Activated T-helper 9 cell treated with anti-CD3 and anti-CD28 coated beads, Interleukin-2, amount 50 U/mL, for 16 hours (primary cell): ENCODE measurements at places on chromosomes 5 and 9.

GRCh38 chr5:158910782-158911692, 188.7 kb downstream of the EBF1 start:
- DNase-seq = no peak

- DNase-seq = no peak
Measured at GRCh38 chr9:3677541-3677940, 151.7 kb upstream of the RFX3 start.

GRCh38 chr5:41967401-41967800, 42.3 kb downstream of the FBXO4 start:
- no peak for DNase-seq

DNA sequence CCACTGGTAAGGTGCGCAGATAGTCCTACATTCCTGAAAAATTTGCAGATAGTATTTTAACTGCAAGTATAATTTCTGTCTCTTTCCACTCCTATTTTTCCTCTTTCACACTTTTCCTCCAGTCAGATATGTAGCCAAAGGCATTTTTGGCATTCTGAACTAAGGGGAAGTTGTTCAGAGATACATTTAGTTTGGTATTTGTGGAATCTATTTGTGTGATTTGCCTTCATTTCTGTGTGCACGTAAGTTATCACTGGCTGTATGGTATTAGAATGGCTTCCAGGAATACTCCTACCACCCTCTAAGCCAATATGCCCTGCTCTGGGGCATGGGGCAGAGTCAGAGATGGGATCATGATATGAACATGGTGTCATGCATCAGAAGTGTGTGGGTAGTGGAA, 45.8 kb upstream of the GRAMD2B start:
- DNase-seq = no peak

DNA sequence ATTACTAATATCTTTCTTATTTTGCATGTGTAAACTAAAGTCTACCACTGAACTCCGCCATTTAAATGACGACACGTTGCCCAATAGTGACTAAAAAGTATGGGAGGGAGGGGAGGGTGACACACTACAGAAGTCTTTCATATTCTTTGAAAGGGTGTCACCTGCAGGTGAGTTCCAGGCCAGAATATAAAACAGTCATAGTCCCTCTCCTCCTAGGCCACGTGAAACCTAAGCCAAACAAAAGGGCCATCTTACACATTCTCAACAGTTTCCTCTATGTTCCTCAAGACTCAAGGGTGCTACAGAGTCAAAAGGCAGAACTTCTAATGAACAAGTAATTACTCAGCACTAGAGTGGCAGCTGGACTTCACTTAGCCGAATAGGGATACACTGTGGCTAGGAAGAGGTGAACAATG, 6.4 kb downstream of the CEMIP2 start:
- no peak for DNase-seq

- DNase-seq = no peak
Measured at GRCh38 chr5:175921061-175921730, 46.9 kb downstream of the THOC3 start.

- DNase-seq = no peak
Measured at GRCh38 chr9:131274674-131275331, 1.5 kb downstream of the FAM78A start.

DNA sequence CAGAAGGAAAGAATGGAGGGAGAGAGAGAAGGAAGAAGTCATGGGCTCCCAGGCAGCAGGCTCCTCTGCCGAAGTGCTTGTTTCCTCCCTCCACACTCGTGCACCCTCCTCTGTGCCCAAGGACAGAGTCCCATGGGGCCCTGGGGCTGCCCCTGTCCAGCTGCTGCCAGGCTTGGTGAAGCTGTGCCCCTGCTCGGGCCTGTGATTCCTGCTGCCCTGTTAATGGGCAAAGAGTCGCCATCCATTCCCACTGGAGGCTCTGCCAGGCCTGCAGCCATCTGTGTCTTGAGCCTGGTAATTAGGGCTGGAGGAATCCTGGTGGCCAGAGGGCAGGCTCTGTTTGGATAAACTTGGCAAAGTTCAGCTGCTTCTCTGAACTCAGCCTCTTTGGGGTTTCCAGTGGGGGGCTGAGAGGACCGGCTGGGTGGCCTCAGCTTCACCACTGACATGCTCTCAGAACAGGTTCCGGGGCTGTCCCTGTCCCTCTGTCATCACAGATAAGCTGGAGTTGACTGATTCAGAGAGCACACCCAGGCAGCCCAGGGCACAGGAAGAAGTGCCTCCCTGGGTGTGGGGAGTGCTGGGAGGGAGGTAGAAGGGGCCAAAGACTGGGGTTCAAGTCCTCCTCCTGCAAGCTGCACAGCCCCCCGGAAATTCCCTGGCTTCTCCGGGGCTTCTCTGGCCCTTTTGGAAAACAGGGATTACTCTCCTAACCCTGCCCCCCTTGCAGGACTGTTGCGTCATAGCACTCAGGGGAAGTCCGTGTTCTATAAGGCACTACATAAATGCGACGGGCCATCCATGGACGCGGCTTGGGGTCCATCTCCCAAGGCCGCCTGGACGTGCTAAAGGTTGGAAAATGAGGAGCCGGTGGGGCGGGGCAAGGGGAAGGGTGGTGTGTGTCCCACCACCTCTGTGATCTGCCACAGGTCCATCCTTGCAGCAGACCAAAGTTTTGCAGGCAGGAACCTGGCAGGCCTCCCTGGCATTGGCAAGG, 154.8 kb downstream of the PAX5 start:
- no peak for DNase-seq

GRCh38 chr5:173772384-173773059, 115.6 kb upstream of the CPEB4 start:
- no peak for DNase-seq

DNA sequence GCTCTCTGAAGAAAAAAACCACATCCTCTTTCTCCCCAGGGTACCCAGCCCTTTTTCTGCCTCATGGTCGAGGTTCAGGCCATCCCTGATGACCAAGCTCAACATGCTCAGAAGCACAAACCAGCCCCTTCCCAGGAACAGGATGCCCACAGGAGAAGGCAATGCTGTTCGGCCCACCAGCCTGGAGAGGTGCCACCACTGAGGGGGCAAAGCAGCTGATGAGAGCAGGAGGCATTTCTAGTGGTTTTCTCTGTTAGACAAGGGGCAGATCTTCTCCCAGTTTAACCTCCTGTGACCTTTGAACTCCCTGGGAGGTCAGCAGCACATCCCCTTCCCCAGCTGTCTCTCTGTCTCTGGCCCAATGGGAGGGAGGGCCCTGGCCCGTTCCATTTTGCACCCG, 73.0 kb downstream of the PAX5 start:
- DNase-seq = no peak

DNA sequence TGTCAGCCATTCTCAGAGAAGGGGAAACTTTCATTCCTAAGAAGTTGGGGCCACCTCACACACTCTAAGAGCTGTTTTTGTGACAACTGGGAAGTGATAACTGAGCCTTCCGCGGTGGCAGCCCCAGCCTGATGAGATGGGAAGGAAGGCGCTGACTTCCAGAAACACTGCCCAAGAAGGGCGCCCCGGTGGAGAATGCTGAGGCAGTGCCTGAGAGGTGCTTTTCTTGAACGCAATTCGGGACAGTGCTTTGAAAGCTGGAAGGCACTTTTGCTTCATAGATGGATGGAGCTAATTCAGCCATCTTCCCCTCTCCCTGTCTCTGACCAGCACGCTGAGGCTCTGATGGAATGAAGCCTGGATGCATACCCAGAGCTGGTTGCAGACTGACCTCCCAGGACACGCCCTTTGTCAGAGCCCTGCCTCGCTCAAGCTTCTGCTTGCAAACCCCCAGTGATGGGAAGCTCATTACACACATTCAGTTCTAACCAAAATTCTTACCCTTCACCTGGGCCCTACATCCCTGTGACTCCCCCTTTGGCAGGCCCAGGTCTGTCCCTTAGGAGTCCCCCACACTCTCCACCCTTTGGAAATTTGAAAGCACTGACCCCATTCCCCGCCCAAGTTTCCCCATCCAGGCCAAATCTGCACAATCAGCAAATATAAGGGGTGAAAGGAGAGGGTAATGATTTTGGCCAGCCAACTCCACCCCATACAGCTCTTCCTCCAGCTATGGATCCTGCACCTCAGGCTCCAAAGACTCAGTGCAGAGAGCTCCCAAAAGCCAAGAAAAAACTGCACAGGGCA, 66.6 kb upstream of the SLC25A51 start:
- no peak for DNase-seq

- no peak for DNase-seq
Measured at GRCh38 chr9:104286187-104286586, 192.1 kb downstream of the SMC2 start.

GRCh38 chr9:124306098-124306735, 48.5 kb downstream of the NEK6 start:
- no peak for DNase-seq

DNA sequence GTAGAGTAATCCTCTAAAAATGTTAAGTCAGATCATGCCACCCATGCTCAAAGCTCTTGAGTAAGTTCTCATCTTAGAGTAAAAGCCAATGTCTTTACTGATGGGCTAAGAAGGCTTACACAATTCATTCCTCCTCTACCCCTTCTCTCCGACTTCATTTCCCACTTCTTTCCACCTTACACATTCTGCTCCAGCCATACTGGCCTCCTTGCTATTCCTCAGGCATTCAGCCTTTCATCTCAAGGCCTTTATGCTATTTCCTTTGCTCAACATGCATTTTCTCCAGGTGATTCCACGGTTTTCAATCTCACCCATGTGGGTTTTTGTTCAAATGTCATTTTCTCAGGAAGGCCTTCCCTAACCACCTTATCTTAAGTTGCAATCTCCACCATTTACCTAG, 104.9 kb downstream of the MAP1B start:
- no peak for DNase-seq

DNA sequence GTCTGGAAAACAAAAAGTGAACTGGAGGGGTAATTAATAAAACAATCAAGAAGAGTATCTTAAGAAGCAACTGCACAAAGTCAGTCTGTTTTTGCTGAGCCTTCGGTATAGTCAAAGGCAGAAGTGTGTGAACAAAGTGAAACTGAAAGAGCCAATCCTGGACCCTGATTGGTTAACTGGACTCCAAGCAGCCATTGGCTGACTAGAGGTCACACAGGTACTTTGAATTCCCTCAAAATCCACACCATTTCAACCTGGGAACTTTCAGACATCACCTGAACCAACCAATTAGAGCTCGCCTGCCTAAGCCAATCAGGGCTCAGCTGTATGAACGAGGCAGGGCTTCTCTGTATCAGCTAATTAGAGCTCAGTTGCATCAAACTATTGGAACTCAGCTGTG, 286.7 kb downstream of the TLE4 start:
- DNase-seq = no peak

DNA sequence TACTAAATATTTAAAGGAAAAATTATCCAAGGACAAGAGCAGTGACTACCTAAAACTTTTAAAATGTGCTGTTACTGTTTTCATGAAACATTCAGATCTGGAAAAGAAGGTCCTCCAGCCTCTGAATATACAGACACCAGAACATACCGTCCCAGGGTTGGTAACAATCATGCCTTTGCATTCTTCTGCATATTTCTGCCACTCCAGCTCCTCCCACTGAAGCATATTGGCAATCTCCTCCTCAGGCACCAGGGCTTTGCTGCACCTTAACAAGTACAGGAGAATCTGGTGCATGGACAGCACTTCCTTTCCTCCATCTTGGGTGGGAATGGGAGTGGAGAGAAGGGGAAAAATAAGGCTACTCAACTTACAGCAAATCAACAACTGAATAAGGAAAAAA, 60.0 kb downstream of the DROSHA start:
- no peak for DNase-seq

DNA sequence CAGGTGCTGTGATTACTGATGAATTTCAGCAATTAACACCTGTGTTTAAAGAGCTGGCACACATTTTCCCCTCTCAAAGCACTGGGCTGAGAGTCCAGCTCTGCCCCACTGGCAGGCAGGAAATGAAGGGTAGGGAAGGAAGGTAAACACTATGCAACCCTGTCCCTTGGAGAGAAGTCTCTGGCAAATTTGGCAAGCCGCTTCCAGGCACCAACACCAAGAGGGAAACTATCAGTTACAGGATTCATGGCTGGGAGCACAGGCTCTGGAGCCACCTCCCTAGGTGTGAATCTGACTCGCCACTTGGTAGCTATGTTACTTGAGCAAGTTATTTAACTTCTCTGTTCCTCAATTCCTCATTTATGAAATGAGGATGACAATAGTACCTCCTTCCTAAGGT, 3.3 kb downstream of the ANKS6 start:
- no peak for DNase-seq

DNA sequence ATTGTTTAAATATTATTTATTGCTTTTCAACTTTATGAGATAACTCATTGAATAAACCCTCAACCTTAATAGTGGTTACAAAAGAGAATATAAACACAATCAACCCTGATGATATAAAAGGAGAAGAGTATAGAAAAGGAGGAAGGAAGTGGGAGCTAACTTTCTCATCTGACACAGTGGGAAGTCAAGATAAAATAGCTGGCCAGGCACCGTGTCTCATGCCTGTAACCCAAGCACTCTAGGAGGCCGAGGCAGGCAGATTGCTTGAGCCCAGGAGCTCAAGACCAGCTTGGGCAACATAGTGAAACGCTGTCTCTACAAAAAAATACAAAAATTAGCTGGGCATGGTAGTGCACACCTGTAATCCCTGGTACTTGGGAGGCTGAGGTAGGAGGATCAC, 93.5 kb downstream of the PPP2R2B start:
- no peak for DNase-seq

DNA sequence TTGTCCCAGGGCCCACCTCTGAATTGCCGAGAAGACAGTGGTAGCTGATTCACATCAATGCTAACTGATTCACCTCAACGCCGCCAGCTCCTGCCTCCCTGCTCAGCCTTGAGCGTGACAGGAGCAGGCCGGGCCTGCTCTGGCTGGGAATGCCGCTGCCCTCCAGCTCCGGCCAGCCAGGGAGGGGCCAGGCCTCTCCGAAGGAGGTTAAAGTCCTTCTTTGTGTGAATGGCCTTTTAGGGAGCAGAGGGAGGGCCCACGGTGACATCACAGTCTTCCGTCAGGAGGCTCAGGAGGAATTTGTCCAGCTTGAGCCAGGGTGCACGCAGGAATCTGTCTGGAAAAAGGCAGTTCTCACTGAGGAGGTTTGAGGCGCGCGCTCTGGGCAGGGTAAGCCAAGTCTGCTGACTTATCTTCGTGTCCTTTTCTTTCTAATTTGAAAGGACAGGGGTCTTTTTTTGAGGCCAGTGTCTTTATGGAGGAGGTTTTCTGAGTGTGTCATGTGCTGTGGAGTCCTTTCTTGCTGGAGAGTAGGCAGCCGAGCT, 82.7 kb downstream of the C9orf152 start:
- DNase-seq = no peak

- no peak for DNase-seq
Measured at GRCh38 chr5:59272809-59273427, 620.6 kb downstream of the PDE4D start.

- DNase-seq = no peak
Measured at GRCh38 chr9:38153152-38153909, 84.3 kb upstream of the SHB start.

GRCh38 chr5:13731121-13731628, 213.3 kb downstream of the DNAH5 start:
- no peak for DNase-seq

DNA sequence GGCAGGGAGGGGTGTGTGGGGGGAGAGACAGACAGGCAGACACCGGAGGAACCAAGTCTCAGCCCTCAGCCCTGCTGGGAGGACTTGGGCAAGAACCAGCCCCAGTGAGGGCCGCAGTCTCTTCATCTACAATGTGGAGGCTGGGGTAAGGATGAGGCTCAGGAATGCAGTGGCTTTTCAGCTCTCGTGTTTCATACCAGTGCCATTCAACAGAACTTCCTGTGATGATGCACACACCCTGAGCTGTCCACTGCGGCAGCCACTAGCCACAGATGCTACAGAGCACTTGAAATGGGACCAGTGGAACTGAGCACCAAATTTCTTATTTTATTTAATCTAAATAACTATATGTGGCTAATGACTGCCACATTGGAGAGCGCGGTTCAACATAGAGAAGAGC, 10.7 kb downstream of the CAMK2A start:
- no peak for DNase-seq
